ENCODE measurements at places on chromosomes 16 and 17.

DNA sequence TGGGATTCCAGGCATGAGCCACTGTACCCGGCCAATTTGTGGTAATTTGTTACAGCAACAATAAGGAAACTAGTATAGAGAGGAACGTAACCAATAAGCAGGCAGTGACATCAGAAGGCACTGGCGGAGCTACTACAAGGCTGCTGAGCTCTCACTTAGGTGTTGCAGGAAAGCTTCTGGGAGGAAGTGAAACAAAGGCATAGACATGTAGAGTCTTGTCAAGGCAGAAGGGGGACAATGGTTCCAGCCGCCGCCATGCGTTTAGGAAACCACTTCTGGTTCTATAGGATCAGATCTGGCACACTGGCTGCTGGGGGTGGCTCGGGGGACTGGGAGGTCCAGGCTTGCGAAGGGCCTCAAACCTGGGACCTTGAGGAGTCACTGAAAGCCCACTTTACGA, 9.4 kb upstream of the CPSF4L start:
- no peak for DNase-seq

DNA sequence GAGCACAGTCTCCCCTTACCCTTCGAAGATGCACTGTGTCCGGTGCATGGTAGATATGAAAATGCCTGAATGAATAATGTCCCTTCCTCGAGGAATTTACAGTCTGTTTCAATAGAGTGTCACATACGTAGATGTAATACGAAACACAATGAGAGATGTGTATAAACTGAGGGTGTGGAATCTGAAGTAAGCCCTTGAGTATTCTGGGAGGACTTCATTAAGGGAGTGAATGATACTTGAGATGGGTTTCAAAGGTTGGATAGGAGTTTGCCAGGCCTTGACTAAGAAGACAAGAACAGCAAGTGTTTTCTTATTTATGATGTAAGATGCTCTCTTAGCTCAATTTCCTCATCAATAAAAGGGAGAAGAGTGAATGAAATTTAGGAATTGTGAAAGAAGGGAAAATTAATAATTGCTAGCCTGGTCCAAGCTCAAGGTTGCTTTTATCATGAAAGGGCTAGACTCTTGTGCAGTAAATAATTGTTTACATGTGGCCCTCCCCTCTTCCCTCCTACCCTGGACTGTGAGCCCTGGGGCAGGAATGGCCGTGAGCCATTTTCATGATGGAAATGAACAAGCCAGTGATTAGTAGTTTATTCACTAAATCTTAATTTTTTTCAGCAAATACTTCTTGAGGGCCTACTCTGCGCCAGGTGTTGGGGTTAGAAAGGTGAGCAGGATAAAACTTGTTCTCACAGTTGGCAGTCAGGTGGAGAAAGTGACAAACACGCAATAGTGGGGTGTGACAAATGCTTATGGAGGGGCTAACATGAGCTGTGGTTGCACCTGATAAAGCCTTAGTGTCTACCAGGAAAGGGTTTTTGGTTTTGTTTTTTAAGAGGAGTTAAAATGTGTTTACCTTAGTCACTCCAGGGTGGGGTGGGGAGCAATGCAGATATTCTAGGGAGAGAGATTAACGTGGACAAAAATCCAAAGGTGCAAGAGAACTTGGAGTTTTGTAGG, 1.6 kb downstream of the KIF22 start:
- no peak for DNase-seq

DNA sequence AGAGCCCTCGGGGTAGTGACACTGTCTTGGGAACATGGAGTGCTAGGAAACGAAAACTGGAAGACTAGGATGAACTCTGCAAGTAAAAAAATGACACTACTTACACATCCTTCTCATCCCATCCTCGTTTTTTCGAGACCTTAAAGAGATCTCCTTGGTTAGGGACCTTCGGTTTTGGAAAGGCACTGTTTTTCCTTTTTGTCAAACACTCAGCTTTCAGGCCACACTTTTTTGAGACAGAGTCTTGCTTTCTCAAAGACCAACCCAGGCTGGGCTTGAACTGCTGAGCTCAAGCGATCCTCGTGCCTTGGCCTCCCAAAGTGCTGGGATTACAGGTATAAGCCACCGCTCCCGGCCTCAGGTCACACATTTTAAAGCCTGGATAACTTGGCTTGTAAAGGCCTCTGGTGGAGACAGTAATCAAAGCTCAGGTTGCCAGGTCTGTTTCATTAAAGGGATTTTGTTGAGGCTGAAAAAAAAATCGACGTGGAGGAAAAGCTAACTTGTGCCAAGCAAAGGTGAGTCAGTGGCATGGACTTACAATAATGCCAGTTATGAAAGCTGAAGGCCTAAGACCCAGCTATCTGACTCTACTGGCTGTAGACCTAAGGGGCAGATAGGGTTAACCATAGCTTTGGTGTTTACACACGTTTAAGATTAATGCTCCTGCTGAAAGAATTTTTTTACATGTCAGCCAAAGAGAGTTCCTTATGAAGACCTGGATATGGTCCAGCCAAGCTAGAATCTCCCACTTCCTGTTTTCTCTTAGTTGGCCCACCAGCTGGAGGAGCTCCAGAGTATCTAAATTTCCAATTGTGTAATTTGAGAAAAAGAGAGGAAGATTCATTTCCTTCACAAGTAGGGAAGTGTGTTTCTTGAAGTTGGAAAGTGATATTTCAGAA, 823 bp downstream of the NBR1 start:
- DNase-seq, result peak; percentile 39

GRCh38 chr17:8409966-8410882, 12.6 kb upstream of the RNF222 start:
- DNase-seq, result peak; percentile 81

GRCh38 chr17:78125138-78125913, 3.2 kb downstream of the TMC6 start:
- DNase-seq, result peak; percentile 78

DNA sequence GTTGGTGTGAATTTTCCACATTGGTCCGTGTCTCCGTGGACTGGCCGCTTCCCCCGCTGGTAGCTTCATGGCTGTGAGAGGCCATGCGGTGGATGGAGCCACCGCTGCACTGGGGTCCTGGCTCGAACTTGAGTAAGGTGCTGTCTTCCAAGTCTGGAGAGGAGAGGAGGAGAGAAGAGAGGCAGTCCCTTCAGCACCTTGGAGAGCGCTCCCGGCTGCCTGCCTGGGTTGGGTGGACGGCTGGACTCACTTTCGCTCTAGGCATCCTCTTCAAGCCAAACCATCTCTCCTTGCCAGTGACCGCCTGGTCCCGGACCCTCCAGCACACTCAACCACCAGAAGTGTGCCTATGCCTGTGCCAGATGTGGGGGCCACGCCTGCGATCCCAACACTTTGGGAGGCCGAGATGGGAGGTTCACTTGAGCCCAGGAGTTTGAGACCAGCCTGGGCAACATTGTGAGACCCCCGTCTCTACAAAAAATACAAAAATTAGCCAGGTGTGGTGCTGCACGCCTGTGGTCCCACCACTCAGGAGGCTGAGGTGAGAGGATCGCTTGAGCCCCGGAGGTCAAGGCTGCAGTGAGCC, 6.2 kb downstream of the JPH3 start:
- DNase-seq, result peak; percentile 45

DNA sequence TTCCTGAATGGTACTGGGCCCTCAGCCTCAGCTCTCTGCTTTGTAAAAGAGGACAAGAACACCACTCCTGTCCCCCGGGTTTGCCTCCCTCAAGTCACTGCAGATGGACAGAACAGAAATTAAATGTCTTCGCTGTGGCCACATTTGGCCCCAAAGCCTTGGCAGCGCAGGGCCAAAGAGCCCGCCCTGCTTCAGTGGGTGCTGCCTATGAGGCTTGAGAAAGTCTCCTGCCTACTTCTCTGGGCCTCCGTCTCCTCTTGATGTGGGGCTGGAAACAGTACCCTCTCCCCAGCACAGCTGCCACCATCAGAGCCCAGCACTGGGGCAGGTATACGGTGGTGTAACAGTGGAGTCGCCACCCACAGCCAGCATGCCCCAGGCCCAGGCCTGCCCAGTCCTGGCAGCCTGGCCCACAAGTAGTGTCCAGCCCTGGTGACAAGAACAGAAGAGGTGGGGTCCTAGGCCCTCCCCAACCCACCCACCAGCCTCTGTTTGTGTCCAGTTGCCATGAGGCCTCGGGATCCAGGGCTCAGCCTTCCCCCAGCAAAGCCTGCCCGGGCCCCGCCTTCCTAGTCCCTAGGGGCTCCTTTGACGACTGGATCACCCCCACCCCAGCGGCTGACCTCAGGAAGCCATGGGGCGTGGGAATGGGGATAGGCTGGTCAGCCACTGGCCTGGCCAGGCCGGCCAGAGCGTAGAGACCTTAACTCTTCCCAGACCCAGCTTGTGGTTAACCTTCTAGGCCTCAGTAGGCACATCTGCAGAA, 3.9 kb upstream of the TPPP3 start:
- no peak for DNase-seq

DNA sequence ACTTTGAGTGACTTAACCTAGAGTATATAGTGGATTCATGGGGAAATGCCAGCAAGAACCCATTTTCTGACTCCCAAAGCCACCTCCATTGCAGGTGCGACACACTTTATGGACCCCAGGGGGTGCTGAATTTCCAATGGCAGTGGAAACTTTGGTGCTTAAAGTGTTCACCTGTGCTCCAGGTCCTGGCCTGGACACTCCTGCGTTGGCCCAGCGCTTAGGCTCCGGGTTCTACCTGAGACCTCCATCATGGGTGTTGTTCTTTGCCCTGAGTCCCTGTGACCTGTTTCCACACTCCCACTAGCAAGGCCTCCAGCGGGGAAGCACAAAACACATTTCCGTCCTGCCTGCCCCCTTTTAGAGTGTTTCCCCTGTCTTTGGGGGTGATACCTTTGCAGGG, 3.0 kb downstream of the CCNF start:
- DNase-seq, result no peak

GRCh38 chr17:74419928-74420411, 11.9 kb upstream of the GPRC5C start:
- no peak for DNase-seq

Measured in activated T-cell treated with anti-CD3 and anti-CD28 coated beads, Interleukin-2, amount 50 U/mL, for 24 hours (primary cell).